ENCODE measurements at places on chromosomes 6 and 20.
A peak's percentile ranks its signal among the peaks of the same experiment; 100 is the strongest.

- DNase-seq = no peak
Measured at GRCh38 chr6:163816441-163816840, 401.9 kb downstream of the QKI start.

DNA sequence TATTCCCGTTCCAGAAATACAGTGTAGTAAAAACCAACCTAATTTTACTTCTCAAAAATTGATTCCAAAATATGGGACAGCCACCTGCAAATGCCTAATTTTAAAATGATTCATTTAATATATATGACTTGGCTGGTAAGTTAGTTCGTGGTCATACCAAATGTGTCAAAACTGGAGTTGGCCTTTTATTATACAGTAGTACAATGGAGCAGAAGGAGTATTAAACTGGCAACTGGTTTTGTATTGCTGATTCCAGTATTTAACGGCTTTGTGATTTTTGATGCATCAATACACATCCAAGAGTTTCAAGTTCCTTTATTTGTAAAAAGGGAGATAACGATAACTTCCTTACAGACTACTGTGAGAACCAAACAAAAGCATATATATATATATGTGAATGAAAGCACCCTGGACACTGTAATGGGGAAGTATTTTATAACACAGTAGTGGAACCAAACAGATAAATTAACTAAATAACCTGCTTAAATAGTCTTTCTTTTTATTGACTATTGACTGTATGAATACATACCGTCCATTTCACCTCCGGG is 24.8 kb downstream of the SAMHD1 start:
- no peak for DNase-seq

DNA sequence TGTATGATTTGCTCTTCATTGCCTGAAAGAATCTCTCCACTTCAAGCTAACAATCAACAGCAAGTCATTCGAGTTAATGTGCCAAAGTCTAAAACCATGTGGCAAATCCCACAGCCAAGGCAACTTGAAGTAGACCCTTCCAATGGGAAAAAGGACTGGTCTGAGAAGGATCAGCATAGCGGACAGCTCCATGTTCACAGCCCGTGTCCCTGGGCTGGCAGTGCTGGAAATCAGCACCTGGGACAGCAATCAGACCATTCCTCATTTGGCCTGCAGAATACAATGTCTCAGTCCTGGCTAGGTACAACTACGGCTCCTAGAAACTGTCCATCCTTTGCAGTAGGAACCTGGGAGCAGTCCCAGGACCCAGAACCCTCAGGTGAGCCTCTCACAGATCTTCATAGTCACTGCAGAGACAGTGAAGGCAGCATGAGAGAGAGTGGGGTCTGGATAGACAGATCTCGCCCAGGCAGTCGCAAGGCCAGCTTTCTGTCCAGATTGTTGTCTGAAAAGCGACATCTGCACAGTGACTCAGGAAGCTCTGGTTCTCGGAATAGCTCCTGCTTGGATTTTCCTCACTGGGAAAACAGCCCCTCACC is 1.1 kb downstream of the GJA10 start:
- peak; percentile 69 for DNase-seq

DNA sequence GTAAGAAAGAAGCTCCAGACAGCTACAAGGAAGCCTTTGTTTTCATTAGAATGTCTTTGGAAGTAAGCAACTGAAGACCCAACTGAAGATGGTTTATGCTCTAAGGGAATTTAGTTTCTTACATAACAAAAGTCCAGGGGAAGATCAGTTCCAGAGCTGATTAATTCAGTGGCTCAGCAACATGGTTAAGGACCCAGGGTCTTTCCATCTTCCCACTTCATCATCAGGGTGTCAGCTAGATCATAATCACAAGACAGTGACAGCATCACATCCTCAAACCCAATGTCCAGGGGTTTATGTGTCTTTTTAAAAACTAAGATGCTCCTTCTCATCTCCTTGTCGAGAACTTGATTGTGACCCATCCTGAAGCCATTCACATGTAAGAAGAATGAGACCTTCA is 119.7 kb upstream of the PRDM1 start:
- no peak for DNase-seq

DNA sequence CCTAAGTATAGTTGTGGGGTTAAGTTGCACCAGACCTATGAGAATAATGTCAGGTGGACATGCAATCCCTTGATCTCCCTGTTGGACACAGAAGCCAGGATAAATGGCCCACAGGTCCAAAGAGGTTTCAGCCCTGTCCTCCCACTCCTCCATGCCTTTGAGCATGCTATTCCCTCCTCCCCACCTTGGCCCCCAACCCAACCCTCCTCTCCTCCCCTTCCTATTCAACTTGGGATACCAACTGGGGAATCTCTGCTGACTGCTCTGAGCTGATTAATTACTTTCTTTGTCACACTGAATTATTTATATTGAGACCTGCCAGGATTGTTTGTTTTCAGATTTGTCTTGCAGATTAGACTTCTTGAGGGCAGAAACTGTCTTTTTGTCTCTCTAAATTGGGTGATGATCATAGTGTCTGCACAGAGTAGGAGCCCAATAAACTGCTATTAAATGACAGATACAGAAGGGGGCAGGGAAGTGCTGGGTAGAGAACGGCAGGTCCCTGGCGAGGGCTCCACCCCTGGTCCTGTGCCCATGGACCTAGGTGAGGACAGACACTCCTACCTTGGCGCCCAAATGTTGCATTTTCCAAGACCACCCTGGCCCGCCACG is 120.9 kb downstream of the UNC5CL start:
- DNase-seq = no peak

DNA sequence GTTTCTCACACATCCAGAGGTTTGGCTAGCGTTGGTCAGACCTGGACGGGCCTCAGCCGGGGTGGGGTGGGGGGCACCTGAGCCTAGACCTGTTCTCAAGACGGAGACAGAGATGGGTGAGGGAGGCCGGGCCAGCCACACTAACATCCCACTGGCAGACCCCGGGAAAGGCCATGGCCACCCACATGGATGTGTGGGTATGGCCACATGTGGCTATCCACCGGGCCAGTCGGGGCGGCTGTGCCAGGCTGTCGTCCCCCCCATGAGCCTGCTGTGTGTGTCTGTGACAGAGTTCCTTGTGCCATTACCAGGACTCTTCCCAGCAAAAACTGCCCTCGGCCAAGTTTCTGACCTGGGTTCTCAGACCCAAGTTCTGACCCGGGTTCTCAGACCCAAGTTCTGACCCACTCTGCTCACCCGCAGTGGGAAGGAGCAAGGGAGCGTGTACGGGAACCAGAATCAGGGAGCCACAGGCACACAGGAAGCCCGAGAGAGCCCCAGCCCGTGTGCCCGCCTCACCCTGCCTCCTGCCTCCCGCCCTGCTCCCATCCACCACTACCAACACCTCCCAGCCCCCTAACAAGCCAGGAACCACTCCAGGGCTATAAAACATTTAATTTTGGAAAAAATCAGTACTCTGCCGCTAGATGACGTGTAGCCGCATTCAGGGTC is 255.5 kb downstream of the TAF4 start:
- peak; percentile 6 for DNase-seq

GRCh38 chr6:45961125-45961524 is 54.5 kb downstream of the CLIC5 start:
- DNase-seq = no peak

DNA sequence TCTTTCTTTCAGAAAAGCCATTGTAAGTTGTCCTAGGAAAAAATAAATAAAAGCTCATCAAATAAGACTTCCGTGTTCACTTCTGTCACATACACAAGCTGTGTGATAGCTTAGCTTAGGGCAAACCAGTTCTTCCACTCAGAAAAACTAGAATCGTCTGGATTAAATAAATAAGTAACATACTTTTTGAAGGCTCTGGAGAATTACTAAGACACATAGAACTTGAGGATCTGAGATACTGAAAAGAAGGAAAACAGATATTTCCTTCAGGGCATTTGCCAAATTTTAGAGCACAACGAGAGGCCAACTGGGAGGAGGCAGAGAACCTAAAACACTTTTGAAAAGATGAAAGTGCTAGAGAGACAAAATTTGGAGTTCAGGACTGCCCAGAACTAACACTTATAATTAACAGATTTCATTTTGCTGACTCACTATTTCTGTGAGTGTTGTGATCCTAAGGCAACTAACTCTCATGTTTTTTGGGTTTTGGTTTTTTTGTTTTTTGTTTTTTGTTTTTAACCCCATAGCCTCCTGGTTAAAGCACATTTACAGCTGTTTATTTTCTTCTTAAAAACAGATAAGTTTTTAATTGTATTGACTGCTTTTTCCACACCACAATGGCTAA is 38.7 kb upstream of the THEMIS start:
- DNase-seq = no peak

- no peak for DNase-seq
Measured at GRCh38 chr20:53036992-53037391, 64.8 kb downstream of the TSHZ2 start.

GRCh38 chr6:42338744-42339222 is 112.9 kb downstream of the TRERF1 start:
- DNase-seq = no peak

DNA sequence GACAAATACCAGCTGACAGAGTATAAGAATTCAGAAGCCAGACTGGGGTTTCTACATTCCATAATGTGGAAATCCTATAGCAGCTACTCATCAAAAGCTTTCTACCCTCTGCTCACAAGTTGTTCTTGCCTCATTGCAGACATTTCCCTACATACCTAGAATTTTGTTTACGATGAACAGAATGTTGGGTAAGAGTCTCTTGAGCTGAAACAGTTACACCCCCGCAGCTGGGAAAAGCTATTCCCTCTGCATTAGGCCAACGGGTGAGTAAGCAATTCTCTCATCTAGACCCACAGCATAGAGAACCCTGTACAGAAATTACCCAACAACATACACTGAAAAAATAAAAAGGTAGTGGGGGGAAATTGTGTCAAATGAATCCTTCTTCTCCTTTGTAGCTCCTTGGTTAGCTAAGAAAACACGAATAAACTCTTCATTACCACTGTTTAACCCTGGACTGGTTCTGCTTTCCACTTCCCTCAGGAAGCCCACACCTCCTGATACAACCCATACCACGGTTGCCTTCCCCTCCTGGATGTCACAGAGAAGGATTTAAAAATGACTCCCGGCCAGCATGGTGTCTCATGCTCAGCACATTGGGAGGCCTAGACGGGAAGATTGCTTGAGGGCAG is 215.0 kb upstream of the SHLD1 start:
- no peak for DNase-seq

- DNase-seq = no peak
Measured at GRCh38 chr6:36639171-36639808, 39.2 kb upstream of the CDKN1A start.

GRCh38 chr6:69974193-69974592 is 107.8 kb downstream of the COL19A1 start:
- DNase-seq = no peak

DNA sequence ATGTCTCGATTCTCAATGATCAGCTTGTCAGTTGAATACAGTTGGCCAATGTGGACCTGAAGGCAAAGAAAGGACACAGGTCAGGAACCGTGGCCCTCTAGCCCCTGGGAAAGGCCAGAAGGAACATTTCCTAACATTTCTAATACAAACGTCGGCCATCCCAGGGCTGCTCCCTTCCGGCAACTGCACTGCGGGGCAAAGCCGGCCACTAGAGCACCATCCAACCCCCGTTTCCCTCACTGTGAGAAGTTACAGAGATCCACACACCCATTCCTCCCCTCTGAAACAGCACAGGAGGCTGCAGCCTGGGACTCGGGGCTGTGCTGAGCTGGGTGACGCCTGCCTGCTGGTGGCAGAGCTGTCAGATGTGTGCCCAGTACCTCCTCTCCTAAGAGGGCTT is 24.3 kb downstream of the PPP1R3G start:
- no peak for DNase-seq

GRCh38 chr20:40282541-40282940 is 406.5 kb downstream of the MAFB start:
- DNase-seq = no peak

GRCh38 chr6:6328451-6328850 is 8.0 kb upstream of the F13A1 start:
- no peak for DNase-seq

- DNase-seq = no peak
Measured at GRCh38 chr6:84882768-84883766, 118.7 kb upstream of the TBX18 start.

DNA sequence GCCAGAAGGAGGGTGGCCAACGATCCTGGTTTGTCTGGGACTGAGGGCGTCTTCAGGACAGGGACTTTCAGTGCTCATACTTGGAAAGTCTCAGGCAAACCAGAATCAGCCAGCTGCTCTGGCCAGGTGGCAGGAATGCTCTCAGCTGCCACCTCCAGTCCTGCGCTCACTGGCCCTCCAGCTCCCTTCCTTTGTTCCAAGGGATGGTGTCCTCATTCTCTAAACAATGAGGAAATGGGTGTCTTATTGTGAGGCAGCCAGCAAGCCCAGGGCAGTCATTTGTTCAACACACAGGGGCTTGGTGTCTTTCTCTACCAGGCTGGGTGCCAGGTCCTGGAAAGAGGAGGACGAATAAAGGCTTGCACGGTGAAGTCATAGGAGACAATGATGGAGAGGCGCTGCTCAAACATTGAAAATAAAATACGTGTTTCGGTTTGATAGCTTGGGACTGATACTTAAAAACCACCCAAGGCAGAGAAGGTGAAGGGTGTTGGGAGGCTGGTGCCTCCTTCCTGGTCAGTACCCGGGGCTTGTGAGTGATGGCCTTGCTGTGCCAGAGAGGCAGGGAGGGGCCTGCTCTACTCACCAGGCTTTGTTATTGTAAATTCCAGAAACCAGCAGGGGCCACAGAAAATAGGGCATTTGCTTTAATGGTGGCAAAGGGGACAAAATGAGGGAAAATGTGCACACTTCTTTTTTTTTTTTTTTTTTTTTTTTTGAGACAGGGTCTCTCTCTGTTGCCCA is 11.3 kb upstream of the TMEM181 start:
- DNase-seq = no peak

GRCh38 chr6:43211955-43212354 is 17.3 kb downstream of the DNPH1 start:
- DNase-seq = no peak

- no peak for DNase-seq
Measured at GRCh38 chr6:35786810-35787209, 6.0 kb downstream of the CLPSL1 start.

- no peak for DNase-seq
Measured at GRCh38 chr6:21048047-21048446, 513.8 kb downstream of the CDKAL1 start.

DNA sequence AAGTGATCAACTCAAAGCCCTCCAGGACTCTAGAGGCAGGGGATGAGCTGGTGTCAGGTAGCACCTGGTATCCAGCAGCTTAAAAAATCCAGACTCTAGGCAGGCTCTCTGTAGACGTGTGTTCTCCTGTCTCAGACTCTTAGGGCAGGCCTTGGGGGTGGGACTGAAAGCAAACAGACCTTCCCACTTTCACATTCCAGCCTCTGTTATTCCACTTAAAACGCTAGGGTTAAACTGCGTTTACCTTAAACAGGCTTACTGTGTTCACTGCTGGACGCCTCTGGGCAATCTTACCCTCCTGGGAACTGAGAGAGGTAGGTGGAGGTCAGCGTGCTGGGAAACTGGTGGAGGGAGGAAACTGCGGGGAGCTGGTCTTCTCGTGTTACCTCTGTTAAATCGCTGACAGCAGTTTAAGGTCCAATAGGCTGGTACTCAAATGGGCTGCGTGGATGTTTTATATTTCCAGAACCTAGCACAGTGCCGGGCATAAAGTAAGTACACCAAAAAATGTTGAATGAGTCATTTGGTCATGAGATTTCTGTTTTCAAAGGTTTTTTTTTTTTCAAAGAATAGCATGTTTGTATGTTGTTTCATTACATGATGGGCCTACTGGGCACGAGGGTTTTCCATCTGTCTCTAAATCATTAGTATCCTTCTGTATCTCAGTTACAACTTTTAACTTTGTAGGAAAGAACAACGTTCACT is at the start of gene GCNT2:
Gene GCNT2, plus strand, starts transcription at position 248 of the 705 bp plus-strand sequence. CDS start 7,561 bp downstream, outside the sequence.
- peak; percentile 63 for DNase-seq

All from WTC11 (cell line).